ENCODE measurements at places on chromosomes 16 and 17.

DNA sequence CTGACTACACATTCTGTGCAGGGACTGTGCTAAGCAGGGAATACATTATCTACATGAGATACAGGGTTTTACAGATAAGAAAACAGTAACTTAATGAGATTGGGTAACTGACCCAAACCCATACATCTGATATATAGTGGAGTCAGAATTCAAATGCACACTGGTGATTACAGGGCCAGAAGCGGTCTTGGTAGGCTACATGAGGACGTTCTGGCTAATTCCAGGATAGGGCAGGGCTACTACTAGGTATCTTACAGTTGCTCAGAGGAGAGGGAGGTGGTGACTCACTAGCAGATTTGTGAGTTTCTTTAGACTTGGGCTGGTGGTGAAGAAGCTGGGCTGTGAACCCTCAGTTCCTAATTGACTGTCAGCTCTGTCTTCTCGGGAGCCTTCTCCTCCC lies 21.4 kb downstream of the TRIM16 start:
- no peak for DNase-seq

DNA sequence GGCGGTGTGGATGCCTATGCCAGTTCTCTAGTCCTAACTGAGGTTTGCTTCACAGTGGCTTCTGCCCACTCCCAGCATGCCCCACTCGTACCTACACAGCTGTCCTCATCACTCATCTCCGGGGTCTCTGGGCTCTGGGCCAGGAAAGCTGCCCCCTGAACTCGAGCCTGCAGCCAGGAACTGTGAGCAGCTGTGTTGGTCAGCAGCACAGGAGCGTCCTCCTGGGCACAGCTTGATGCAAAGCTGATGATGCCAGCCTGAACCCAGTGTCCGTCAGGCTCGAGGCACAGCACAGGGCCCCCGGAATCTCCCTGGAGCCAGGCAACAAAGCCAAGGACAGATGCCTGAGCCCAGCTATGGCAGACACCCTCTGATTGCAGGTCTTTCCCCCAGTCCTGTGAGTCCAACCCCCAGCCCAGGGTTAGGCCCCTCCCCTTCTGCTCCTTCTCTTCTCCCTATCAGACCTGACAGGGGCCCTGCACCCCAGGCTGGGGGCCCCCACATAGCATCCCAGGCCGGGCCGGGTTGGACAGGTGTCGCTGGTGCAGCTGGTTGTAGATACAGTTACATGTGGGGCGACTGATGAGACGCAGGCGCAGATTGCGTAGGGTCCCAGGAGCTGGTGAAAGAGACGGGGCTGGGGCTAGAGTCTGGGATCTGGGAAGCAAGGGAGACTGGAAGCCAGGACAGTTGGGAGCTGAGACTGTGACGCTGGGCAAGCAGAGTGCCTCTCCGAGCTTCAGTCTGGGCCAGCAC lies 2.7 kb downstream of the PRSS53 start:
- no peak for DNase-seq

GRCh38 chr16:56807011-56807675 lies 57.9 kb upstream of the SLC12A3 start:
- peak; percentile 70 for DNase-seq

GRCh38 chr17:68326681-68327080 lies 35.4 kb downstream of the ARSG start:
- DNase-seq = no peak

DNA sequence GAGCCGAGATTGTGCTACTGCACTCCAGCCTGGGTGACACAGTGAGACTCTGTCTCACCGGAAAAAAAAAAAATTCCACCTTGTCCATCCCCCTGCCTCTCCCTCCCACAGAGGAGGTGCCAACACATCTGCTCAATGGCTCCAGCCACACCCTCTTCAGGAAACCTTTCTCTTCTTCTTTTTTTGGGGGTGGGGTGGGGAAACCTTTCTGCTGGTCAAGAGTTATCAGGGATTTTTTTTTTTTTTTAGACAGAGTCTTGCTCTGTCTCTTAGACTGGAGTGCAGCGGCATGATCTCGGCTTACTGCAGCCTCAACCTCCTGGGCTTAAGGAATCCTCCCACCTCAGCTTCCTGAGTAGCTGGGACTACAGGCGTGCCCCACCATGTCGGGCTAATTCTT lies 18.7 kb downstream of the TNS4 start:
- DNase-seq = no peak

- no peak for DNase-seq
Observed at GRCh38 chr17:5582209-5583185, 1.8 kb downstream of the NLRP1 start.

All from dermis blood vessel endothelial cell (primary cell).